Activated CD8-positive, alpha-beta T cell treated with anti-CD3 and anti-CD28 coated beads for 36 hours (primary cell): ENCODE measurements at places on chromosomes 1 and 21. TPM values are rescaled to one million over a fixed set of nuclear protein-coding genes. Genes with fewer than 3 reads are reported as not detected.

GRCh38 chr1:183590244-183591191 is at the start of gene NCF2:
TSS of gene NCF2 (minus strand) at chr1:183590459. CDS start at chr1:183590329, 130 bp downstream.
- peak; percentile 77 for DNase-seq

DNA sequence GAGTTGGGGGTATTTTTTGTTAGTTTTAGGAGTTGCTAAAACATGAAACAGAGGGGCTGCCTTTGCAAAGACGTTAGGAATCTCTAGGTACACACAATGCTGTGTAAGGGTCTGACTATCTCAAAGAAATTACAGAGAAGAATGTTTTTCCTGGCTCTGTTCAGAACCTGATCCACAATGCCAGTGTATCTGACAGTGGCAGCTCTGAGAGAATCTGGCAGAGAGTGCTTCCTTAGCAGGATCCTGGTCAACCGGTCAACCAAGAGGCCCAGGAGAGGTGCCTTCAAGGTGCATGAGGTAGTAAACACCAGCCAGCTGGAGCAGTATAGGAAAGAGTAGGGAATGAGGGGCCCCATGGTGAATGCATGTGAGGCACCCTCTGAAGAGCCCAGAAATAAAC is 40.9 kb upstream of the RGS1 start:
- DNase-seq, result no peak

GRCh38 chr1:114105421-114105979 is 48.2 kb downstream of the SYT6 start:
- no peak for DNase-seq

- DNase-seq, result no peak
These were observed 152.8 kb downstream of the GRIK3 start for GRCh38 chr1:36881541-36881940.

GRCh38 chr1:18536356-18536755 is 55.6 kb downstream of the KLHDC7A start:
- DNase-seq, result no peak

DNA sequence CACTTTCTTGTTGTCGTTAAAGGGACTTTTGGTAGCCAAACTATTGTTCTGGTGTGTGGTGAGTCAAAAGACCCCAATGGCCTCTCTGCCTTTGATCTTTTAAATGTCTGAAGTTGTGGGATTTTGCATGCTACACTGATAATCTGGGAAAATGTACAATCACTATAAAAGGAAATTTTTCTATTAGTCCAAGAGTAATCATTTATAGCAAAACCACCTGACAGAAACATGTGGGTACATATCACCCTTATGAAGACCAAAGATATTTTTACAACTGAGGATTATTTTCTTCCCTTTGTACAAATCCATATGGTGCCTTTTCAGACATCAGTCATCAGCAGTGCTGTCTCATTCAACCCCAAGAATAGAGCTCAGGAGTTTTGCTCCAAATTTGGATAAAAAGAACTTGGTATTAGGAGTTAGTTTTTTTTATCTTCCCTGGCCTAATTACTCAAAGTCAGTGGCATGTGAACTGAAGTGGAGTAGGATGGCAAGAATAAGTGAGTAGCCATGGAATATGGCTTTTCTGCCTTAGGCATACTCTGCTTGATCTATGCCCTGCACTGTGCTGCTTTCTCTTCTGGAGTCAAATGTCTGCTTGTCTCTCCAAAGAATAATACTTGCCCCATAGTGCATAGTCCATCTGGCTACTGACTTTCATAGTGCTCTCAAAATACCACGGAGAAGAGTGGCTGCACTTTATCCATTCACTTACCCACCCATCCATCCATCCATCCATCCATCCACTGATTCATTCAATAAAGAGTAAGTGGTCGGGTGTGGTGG is 13.5 kb downstream of the GREM2 start:
- DNase-seq, result no peak

- DNase-seq, result peak; percentile 15
These were observed 985 bp downstream of the SYT6 start for GRCh38 chr1:114152508-114153260.

GRCh38 chr1:242086706-242087105 is 87.8 kb upstream of the MAP1LC3C start:
- no peak for DNase-seq

DNA sequence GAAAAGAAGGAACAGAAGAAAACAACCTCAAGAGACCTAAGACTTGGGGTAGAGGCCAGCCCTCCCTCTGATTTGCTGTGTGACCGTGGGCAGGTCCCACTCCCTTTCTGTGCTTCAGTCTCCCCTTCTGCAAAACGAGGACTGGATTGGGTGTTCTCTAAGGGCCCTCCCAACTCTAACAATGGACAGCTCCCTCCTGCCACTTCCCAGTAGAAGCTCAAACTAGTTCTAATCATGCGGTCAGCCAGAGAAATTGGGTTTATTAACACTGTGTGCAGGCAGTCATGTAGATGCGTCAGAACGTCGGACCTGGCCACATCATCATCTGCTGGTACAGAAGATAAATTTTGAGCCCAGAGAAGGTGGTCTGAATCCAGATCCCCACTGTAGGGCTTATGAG is 1.6 kb upstream of the PADI4 start:
- DNase-seq, result no peak

DNA sequence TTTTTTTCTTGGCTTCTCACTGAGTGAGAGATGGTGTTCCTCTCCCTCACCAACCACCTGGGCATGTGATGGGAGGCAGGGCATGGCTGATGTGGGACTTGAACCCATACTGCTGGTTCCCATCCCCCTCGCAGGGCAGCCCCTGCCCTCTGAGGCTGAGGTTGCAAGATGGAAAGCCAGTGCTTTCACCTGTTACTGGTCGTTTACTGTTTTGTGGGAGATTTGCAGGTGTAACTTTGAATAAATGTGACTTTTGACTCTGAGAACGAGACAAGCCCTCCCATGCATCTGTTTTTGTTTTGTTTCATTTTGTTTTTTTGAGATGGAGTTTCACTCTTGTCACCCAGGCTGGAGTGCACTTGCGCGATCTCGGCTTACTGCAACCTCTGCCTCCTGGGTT is 21.6 kb downstream of the C1orf167 start:
- no peak for DNase-seq

GRCh38 chr1:21766210-21766609 is 16.7 kb downstream of the USP48 start:
- no peak for DNase-seq

GRCh38 chr1:206049293-206049692 is 3.7 kb upstream of the RHEX start:
- peak; percentile 39 for DNase-seq

DNA sequence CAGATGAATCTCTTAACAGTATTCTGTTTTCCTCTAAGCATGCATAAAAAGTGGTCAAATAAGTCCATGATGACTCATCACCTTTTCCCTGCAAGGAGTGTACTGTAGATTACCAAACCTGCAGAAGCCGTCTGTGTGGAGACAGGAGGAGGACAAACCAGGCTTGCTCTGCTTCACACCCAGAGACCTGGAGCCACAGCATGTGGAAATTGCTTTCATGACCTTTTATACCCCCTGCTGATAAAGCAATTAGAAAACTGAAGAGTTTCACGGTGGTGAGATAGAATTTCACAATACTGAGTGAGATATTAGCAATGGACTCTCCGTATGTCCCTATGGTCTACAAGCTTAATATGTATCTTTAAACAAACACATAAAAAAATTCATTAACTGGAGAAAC is 9.4 kb downstream of the CORT start:
- DNase-seq, result no peak

DNA sequence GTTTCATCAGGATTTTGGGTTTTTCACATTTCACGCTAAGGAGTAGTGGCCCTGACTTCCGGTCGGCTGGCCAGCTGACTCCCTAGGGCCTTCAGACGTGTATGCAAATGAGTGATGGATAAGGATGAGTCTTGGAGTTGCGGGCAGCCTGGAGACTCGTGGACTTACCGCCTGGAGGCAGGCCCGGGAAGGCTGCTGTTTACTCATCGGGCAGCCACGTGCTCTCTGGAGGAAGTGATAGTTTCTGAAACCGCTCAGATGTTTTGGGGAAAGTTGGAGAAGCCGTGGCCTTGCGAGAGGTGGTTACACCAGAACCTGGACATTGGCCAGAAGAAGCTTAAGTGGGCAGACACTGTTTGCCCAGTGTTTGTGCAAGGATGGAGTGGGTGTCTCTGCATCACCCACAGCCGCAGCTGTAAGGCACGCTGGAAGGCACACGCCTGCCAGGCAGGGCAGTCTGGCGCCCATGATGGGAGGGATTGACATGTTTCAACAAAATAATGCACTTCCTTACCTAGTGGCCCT is 23.1 kb upstream of the TNFRSF1B start:
- DNase-seq, result no peak

DNA sequence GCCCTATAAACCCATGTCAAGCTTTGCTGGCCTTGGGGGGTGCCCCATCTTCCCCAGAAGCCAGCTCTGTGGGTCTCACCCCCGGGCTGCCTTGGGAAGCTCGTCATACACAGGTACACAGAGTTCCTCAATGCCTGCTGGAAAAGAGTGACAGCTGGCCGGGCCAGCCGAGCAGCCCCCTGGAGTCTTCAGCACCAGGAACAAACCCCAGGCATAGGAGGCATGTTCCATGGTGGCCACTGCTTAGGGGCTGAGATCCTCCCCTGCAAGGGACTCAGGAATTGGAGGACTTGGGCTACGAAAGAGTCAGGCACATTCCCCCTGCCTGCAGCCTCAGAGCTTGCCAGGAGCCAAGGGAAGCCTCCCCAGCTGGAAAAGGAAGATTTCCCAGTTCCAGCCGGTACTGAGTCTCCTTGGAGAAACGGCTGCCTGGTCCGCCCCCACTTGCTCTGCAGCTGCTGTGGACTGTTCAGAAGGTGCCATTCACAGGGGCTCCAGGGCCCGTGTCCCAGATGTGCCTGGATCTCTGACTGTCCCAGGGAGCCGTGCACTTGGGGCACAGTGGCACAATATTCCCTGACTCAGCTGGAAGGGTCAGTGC is 89.5 kb downstream of the STUM start:
- DNase-seq, result peak; percentile 1

DNA sequence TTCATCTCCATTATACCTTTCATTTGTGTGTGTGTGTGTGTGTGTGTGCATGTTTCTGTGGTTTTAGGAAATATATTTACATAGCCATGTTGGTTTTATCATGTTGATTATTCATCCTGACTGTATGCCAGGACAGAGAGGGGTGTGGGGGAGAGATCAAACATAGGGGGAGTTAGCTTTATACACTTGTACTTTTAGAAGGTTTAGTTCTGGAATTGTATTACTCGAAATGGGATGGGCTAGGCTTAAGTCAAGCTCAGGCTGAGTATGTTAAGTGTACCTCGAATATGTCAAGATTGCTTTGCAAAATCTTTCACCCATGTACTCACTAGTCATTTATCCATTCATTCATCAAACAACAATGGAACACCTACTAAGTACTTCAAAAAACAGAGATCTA is 123.3 kb downstream of the HMCN1 start:
- no peak for DNase-seq

DNA sequence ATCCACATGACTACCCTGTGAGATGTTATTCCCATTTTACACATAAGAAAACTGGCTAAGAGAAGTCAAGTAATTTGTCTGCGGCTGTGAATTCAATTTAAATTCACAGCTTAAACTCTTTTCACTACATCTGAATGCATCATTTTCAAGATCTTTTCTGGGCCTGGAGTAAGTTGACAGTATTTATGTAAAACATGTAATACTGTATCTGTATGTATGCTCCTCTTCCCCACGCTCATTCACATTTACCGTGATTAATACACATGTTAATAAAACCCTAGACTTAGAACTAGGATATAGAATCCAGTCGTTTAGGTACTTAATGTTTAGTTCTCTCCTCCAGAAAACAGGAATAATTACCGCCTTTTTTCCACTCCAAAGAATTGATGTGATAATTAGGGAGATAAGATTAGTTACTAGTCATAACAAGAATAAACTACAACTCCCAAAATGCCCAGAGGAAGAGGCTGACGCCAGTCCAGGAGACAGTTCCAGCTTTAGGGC is 442 bp upstream of the PPP1R12B start:
- DNase-seq, result no peak

DNA sequence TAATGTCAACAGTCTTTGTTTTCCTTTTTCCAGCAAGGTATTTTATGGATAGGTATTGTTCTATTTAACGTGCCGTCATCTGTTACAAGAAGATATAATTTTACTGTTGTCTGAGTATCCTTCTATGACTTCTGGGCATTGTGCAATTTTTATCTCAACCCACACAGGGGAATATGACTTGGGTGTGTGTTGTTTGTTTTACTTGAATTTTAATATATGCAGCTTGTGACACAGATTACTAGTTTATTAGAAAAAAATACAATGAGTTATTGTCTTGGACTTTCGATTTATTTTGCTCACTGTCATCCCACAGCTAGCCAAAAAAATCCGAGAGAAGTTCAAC is 111.9 kb downstream of the CACHD1 start:
- no peak for DNase-seq

DNA sequence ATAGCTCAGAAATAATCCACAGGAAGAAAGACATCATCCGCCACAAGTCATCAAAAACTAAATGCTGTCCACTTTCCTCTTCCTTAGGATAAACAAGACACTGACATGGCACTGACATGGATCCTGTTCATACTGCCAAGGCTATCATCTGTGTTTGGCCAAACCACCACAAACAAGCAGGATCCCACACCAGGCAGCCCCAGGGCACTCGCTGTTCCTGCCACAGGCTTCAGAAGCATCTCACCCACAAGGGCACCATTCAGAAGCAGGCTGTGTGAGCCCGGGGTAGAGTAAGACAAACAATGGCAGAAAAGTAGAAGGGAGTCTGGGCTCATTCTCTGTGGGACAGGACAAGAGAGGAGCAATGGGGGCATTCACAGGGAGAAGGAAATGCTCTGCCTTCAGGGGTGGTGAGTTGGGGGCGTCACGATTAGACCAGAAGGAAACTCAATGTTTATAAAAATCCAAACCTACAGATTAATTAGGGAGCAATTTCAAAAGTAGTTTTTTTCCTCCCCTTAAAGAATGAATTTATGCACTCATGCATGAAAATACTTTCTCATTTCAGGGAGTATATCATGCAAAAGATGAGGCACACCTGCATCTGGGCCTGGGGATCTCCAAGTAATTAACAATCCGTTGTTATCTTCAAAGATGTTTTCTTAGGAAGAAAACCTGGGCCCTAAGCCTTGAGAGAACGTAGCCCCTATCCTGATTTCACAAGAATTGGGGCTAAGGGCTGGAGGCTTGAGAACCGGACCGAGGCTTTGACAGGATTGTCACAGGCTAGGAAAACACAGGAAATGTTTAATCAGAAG is 43.3 kb upstream of the ATP1A1 start:
- no peak for DNase-seq

GRCh38 chr1:42952303-42953001 is 6.2 kb downstream of the SLC2A1 start:
- no peak for DNase-seq

DNA sequence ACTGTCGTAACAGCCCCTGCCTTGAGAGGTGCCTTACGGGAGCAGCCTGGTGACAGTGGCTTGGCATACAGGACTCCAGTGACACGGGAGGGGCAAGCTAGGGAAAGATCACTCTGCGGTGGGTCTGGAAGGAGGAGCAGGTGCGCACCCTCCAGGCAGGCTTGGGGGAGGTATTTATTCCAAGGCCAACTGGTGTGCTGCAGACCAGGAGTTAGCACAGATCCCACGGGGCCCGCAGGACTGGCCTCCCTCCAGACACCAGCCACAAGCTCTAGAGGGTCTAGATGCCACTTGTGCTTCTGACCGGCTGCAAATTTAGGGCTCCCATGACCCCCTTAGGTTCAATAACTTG is 22.1 kb downstream of the PSEN2 start:
- DNase-seq, result no peak

GRCh38 chr1:84856726-84857270 is 36.2 kb downstream of the LPAR3 start:
- DNase-seq, result no peak

Gene CFHR3
- total RNA-seq, result not detected

Gene RPE65
- total RNA-seq, result not detected

Gene DNAH14
- 2.3 TPM for total RNA-seq

Gene ZNF683
- 0.69 TPM for total RNA-seq

Gene MYOC
- not detected for total RNA-seq

Gene CLEC20A
- total RNA-seq, result not detected

Gene ROR1
- not detected for total RNA-seq
